Fibroblast of villous mesenchyme (primary cell): ENCODE measurements at places on chromosomes 11 and 22.

GRCh38 chr11:109306322-109306721, 115.7 kb upstream of the C11orf87 start:
- no peak for DNase-seq

DNA sequence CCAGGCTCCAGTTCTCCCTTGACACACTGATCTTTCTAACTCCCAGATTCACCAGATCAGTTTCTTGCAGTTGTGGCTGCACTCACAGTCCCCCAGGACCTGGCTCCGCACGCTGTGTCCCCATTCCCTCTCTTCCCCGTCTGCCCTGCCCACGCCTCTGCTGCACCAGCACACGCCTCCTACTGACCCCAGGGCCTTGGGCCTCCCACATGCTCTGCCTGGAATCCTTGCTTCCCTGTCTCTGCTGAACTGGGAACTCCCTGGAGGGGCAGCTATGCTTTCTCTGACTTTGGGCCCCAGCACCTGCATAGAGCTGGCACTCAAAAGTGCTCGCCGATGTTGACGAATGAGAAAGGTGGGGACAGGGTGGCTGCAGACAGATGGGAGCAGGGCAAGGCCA, 68.9 kb downstream of the MYO7A start:
- DNase-seq = no peak

DNA sequence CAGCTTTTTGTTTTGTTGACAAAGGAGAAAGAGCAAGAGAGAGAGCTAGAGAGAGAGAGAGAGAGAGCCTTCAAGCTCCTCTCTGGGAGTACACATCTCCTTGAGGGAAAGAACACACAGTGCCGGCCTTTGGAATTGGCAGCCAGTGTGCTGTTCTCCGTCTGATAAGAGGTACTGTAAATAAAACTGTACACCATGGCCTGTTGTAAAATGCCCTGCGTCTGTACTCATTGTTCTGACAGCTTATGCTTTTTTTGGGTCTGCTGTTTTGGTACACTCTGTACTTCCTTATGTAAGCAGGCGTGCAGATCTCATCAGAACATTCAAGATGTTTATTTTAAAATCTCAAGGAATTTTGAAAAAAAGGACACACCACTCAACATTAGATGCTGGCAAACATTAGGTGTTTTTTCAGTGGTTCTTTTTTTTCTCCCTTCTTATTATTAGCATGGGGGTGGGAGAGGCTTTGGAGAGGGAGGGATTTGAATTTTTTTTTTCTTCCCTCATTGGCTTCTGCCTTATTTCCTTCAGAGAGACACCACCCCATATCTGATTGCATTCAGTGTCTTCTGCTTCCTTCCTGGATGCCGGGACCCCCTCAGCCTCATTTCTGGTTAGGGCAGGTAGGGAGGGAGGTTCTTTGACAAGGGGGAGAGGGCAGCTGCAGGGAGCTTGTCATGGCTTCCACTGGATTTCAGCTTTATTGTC, 116.8 kb upstream of the NNMT start:
- DNase-seq = peak; percentile 100

DNA sequence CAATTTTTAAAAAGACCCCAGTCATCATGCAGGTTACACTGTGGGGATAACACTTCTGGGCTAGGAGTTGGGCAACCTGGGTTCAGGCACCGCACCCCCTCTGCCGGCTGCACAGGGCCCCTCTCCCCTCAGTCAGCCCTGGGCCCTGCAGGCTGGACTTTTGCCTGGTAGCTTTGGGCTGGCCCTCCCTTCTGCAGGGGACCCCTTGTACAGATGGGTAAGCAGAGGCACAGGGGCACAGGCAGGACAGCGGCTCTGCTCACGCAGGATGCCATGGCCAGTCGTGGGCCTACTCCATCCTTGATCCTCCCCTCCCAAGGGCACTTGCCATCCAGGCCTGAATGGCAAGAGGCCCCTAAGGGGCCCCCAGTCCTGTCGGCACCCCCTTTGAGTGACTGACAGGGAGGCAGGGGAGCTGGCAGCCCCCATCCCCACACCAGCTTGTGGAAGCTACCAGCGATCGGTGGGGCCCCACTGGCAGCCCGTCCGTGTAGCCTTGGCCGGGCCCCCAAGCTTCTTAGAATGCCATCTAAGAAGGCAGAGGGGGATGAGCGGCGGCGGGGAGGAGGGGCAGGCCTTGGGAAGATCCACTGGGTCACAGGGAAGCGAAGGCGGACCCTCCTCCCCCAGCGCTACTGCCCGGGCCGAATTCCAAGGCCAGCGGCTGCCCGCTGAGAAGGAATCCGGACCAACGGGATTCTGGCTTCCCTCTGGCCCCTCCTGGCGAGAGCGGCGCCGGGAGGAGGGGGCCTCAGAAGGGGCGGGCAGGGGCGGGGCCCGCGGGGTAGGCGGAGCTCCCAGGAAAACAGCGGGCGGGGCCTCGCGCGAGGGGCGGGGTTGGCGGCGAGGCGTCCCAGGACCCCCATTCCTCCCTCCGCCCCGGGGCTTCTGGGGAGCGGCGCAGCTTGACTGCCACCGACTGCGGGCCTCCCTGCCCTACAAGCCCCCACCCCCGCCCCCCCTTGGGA, 6.8 kb upstream of the CHKA start:
- DNase-seq = peak; percentile 86

DNA sequence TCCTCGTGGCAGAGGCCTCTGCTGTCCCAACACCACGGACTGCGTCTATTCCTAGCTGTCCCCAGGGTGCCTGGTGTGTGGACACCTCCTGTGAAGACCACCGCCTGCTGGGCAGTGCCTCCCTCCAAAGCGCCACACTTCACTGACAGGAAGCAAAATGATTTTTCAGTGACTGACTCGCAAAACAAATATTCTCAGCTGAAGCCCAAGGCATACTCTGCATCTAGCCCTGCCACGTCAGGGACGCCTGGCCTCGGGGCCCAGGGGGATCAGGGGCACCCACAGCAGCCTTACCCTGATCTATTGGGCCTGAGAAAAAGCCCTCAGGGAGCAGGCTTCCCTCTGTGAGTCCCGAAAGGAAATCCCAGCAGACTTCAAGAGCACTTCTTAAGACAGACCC, 2.2 kb downstream of the BRD1 start:
- DNase-seq = peak; percentile 31

GRCh38 chr11:11976481-11977127, 31.8 kb downstream of the DKK3 start:
- no peak for DNase-seq

DNA sequence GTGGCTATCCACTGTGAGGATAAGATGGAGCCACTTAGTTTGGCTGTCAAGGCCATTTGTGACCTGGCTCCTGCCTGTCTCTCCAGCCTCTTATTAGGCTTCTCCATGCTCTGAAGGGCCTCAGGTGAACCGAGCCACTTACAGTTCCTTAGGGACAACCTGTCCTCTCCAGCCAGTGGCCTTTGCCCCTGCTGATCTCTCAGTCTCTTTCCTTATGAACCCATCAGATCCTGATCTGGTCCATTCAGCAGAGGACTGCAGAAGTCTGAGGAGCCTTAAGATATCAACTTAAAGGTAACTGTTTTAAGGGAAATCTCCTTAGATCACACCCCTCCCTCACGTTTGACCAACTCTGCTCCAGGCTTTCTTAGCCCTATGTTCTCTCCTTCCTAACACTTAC, 2.4 kb downstream of the DUSP18 start:
- DNase-seq = no peak

- no peak for DNase-seq
Observed at GRCh38 chr11:34181251-34181650, 75.8 kb downstream of the NAT10 start.

DNA sequence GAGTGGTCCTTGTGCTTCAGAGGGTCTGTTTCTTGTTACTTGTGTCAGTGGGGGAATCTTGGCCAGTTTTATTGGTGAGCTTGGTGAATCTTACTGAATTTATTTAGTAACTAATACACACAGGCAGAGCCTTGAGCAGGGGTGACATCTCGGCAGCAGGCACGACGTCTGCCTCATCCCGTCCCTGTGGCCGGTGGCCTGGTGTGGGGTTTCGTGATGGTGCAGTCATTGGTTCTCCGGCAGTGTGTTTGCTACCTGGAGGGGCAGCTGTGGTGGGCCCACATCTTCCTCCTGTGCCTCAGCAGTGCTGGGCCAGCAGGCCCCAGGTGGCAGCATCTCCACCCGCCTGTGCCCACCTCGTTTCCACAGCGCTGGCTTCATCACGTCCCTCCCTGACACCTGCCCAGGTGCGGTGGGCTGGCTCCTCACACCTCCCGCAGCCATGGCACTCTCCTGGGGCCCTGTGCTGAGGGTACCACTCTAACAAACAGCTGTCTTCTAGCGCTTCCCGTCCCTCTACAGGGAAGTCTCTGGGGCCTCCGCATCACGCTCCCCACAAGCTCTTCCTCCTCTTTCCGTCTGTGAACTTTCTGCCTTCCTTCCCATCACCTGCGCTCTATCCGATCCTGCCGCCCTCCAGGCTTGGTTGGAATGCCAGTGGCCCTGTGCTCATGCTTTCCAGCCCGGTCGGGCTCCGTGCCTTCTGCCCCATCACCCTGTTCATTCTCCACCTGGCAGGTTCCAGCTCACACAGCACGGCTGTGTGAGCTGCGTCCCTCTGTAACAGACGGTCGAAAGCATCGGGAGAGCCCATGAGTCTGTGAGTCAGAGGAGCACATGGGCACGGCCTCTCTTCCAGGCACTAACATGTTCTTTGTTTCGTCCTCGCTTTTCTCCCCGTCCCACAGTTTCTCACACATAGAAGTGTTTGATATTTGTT, 203.4 kb downstream of the TBC1D22A start:
- DNase-seq = no peak

DNA sequence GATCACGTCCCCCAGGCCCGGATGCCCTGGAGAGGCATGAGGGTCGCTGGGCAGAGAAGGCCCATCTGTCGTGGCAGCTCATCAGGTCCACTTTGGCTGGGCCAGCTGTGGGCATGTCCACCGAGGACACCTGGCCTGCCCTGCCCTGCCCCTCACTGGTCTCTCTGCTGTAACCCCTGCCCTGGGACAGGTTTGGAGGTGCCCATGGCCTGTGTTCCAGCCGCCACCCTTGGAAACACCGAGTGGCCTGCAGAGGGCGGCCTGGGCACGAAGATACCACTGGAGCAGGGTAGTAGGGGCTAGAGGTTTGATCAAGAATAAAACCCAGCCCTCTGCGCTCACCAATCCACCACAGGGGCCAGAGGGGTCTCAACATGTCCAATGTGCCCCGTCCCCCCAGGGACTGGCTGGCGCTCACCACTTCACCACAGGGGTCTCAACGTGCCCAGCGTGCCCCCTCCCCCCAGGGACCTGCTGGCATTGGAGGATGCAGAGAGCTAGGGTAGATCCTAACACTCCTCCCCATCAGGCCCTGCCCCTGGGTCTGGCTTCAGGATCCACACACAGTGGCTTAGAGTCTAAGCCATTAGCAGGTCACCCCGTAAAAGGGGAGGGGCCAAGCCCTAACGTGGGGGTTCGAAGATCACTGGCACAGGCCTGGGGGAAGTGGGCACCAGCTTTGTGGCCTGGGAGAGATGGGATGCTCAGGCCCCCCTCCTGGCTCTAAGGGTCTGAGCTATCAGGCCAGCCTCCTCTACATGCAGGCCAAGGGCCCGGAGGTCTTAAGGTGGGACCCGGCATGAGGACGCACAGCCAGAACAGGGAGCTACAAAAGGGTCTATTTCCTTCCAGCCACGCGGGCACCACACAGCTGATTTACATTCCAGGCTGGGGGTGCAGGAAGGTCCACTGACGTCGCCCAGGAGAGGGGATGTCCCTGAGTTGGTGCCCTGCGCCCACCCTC, 1.3 kb upstream of the HDAC10 start:
- DNase-seq = peak; percentile 62

GRCh38 chr11:2929531-2929949, 320 bp upstream of the PHLDA2 start:
- DNase-seq = peak; percentile 86

DNA sequence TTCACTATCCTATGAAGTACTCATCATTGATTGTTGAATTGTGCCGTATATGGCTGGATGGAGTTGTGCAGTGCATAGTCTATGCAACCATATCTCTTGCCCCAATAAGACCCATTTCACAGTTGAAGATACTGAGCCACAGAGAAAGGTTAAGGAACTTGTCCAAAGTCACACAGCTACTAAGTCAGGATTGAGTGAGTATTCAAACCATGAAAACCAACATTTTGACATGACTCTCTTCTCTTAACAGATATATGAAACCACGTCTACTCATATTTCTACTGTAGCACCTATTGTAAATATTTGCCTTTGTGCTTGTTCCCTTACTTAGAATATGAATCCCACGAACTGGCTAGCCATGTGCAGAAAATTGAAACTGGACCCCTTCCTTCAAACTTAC, 58.1 kb downstream of the MAML2 start:
- no peak for DNase-seq
